Transverse colon (tissue), 4 donors: ENCODE measurements at places on chromosomes 3 and 15. TPM values are rescaled to one million over a fixed set of nuclear protein-coding genes. Genes with fewer than 3 reads are reported as not detected.

DNA sequence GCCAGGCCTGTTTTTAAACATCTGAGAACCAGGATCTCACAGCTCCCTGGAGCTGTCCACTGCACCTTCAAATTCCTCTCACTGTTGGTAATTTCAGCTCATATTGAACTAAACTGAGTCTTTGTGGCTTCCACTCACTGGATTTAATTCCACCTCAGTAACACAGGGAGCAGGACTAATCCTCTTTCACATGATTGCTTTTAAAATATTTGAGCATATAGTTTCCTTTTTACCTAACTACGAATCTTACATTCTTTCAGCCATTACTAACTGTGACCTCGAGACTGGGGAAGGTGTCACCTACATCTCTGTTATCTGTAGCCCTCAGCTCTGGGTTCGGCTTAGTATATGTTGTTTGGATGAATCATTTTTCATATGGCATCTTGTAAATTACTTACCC is 194.3 kb upstream of the C2CD4B start:
- H3K4me3 ChIP-seq, result no peak overlapping the region
- H3K27ac ChIP-seq, result no peak overlapping the region
- no peaks in the 10 kb centered on the region for H3K4me1 ChIP-seq
- no peaks in the 10 kb centered on the region for H3K27me3 ChIP-seq
- no peaks in the 10 kb centered on the region for H3K36me3 ChIP-seq

Gene KIF7
- total RNA-seq, result 6.7 TPM

- no peak overlapping the region for H3K4me3 ChIP-seq
- H3K27ac ChIP-seq, result peak overlapping the region; percentile 70
- H3K27me3 ChIP-seq, result no peaks in the 10 kb centered on the region
- H3K36me3 ChIP-seq, result no peaks in the 10 kb centered on the region
- peaks cover 33% of the 10 kb centered on the region for H3K4me1 ChIP-seq
Observed at GRCh38 chr3:123076496-123077418, 9.9 kb downstream of the PDIA5 start.

DNA sequence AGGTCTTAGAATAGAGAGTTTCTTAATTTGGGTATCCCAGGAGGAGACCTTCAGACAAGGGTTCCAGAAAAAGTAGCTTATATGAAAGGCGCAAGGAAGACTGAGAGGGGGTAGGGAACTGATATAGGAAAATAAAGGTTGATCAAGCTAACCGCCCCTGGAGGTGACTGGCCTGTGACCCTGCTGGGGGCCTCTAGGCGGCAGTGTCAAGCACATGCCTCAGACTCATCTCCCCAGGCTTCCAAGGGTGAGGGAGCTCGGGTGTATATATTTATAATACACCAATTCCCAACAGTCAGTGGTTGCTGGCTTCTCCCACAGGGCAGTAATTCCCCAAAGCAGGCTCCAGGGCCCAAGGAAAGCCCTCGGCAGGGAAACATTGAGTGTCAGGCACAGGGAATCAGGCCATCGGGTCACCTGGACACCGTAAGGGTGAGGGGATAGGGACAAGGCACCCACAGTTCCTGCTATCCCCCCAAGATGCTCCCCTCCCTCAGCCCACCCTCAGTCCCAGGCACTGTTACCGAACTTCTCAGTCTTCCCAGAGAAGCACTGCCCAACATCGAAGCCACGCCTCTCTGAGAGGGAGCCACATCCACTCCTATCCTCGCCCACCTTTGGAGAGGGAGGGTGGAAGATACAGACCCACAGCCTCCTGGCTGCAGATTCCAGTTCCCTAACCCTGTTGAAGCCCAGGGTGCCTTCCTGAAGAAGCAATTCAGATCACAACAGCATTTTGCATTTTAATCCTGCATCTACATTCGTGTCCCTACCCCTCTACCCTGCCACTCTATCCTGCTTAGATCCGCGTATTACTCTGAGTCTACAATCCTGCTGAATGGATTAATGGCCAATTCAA is 19.5 kb upstream of the CAV3 start:
- no peak overlapping the region for H3K4me3 ChIP-seq
- no peaks in the 10 kb centered on the region for H3K4me1 ChIP-seq
- no peak for DNase-seq
- H3K27ac ChIP-seq, result no peak overlapping the region
- H3K27me3 ChIP-seq, result no peaks in the 10 kb centered on the region

DNA sequence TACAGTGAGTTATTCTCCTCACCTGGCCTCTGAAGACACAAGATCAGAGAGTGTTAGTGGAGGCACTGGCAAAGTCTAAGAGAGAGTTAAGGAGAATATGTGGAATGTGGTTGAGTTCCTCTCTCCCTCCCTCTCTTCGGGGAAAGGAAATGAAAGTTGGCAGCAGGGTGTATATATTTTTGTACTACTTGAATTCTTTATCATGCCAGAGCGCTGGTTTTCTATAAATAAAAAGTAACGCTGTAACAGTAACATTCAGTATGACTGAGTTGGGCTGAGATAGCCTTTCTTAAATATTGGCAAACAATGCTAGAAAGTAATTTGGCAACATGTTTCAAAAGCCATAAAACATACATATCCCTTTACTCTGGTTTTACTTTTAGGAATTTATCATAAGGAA is 77.5 kb upstream of the TNFAIP8L3 start:
- H3K36me3 ChIP-seq, result no peaks in the 10 kb centered on the region
- DNase-seq, result no peak
- H3K27ac ChIP-seq, result no peak overlapping the region
- no peaks in the 10 kb centered on the region for H3K27me3 ChIP-seq
- no peak overlapping the region for H3K4me3 ChIP-seq

GRCh38 chr3:125069452-125069851 is 13.7 kb upstream of the HEG1 start:
- H3K27ac ChIP-seq, result no peak overlapping the region
- H3K4me3 ChIP-seq, result no peak overlapping the region
- H3K27me3 ChIP-seq, result no peaks in the 10 kb centered on the region
- H3K4me1 ChIP-seq, result no peaks in the 10 kb centered on the region
- no peak for DNase-seq

DNA sequence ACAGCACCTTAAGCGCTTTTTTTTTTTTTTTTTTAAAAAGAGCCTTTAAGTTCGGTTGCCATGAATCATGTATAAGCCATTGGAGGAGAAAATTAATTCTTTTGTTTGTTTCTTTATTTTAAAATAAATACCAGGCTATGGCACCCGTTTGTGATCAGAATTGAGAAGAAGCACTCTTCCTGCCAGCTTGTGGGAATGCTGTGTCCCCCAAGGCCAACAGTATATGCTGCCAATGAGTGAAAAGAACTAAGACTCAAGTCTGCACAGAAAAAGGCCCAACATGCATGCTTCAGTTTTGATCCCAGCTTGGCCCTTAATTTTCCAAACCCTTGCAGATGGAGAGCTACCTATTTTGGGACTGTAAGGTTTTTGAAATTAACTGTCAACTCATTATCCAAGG is 90.5 kb downstream of the LRRC3B start:
- H3K36me3 ChIP-seq, result no peaks in the 10 kb centered on the region
- no peak for DNase-seq
- H3K27ac ChIP-seq, result no peak overlapping the region
- no peaks in the 10 kb centered on the region for H3K4me1 ChIP-seq
- no peak overlapping the region for H3K4me3 ChIP-seq

- no peak for DNase-seq
- no peaks in the 10 kb centered on the region for H3K4me1 ChIP-seq
- no peak overlapping the region for H3K27ac ChIP-seq
- H3K4me3 ChIP-seq, result no peak overlapping the region
- H3K36me3 ChIP-seq, result no peaks in the 10 kb centered on the region
Observed at GRCh38 chr3:119313461-119313860, 19.3 kb downstream of the ARHGAP31 start.

Gene MME
- 0.82 TPM for total RNA-seq

DNA sequence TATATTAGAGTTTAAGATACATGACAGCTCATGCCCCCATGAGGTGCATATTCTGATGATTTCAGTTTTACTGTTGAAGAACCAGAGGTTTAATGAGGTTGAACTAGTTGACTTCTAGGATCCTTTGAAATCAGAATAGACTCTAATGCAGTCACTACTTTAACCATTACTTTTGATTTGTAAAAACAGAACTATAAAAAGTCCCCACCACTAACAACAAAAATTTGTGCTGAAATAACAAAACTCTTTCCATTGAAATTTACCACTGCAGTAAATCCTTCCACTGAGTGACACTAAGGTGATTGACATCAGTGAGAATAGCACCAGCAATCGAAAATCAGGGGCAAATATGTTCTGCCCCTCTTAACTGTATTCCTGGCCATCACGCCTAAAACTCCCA is 214.1 kb downstream of the SHQ1 start:
- no peaks in the 10 kb centered on the region for H3K4me1 ChIP-seq
- no peak overlapping the region for H3K4me3 ChIP-seq
- DNase-seq, result no peak
- no peaks in the 10 kb centered on the region for H3K27me3 ChIP-seq
- no peaks in the 10 kb centered on the region for H3K36me3 ChIP-seq
- H3K27ac ChIP-seq, result no peak overlapping the region

Gene ITPKA
- total RNA-seq, result 161 TPM

Gene FLNB
- 618 TPM for total RNA-seq

Gene TMEM207
- total RNA-seq, result not detected

GRCh38 chr15:101502572-101503295 is 13.2 kb upstream of the PCSK6 start:
- H3K27me3 ChIP-seq, result peaks cover 3% of the 10 kb centered on the region
- H3K4me3 ChIP-seq, result no peak overlapping the region
- DNase-seq, result no peak
- H3K36me3 ChIP-seq, result no peaks in the 10 kb centered on the region

DNA sequence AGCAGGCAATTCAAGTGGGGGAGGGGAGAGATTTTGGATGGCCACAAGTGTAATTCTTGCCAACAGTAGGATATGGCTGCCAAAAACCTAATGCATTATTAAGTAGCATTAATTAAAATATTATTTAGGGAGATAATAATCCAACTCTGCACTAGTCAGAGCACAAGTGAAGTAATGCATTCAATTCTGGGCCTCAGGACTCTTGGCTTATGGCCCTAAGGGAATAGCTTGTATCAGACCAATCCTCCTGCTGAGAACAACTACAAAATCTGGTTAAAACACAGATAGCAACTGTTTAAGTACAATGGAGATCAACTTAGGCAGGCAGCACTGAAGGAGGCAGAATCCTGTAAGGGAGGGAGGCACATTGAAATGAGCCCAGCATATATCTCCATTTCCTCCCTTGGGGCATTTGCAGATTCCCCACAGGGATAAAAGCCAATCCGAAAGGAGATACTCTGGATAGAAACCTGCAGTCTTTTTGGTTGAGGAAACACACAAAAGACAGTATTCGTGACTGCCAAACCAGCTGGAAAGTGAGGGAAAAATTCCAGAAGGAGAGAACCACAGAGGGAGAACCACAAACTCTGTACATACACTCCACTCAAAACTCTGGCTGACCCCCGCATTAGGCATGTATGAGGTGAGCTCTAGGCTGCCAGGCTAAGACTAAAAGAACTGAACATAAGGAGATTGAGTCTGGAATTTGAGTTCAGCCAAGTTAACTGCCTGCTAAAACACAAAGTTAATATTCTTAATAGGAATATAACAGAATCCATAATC is 57.4 kb downstream of the ETFA start:
- H3K4me1 ChIP-seq, result no peaks in the 10 kb centered on the region
- no peak overlapping the region for H3K4me3 ChIP-seq
- no peak overlapping the region for H3K27ac ChIP-seq

DNA sequence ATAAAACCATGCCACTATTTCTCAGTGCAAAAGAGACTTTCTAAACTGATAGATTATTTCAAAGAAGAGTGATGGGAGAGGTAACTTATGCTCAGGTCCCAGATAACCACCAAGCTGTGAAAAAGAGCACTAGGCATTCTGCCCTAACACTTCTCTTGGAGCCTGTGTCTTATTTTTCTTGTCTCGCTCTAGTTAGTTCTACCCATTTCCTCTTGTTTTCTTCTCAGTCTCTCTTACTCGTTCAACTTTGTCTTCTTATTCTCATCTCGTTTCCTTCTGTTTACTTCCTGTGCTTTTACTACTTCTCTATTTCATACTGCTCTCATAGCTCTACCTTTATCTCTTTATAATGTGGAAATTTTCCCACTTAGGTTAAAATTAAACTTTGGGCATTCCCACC is 91.8 kb upstream of the CGNL1 start:
- no peaks in the 10 kb centered on the region for H3K4me1 ChIP-seq
- no peak for DNase-seq
- peaks cover 11% of the 10 kb centered on the region for H3K36me3 ChIP-seq

DNA sequence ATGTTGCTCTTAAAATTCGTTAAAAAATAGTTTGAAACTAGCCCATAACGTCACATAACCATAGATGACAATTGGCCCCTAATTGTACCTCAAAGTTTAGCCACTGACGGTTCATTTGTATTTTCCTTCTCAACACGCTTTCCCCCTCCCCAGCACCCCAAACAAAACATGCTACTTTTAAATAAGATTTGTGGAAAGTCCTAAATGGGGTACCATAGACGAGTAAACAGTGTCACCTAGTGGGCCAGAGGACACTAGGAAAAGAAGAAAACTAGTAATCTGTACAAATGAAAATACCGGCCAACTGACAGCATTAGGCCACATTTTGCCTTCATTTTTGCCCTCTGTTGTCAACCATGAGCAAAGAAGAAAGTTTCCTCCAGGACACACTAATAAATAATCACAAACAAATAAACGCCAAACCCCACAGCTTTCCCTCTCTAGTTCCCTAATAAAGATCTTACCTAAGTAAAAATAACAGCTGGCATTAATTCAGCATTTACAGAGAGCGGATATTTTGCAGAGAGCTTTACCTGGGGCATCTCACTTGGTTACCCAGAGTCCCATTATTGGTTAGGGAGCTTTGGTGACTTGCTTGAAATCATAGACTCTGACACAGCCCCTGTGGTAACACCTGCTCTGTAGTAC is 175.1 kb upstream of the ATP11B start:
- H3K4me1 ChIP-seq, result no peaks in the 10 kb centered on the region
- DNase-seq, result no peak
- H3K27ac ChIP-seq, result no peak overlapping the region
- no peaks in the 10 kb centered on the region for H3K27me3 ChIP-seq

Gene MAPK6
- total RNA-seq, result 69.4 TPM

Gene PLA2G4E
- total RNA-seq, result not detected

DNA sequence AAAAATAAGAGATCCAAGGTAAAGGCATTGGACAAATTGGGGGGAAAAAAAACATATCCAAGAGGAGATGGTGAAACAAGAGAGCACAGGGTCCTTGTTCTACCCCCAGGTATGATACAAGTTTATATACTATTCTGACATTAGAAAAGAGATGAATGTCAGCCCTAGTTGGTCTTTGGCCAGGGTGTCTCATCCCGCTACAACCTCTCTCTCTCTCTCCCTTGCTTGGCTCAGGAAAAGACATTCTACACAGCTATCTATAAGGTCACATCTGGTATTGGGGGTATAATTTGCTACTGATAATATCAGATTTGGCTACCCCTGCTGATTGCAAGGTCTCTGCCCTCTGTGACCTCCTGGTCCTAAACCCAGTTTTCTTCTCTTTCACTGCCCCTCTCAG is 117.2 kb downstream of the GOLIM4 start:
- H3K4me3 ChIP-seq, result no peak overlapping the region
- peaks cover 14% of the 10 kb centered on the region for H3K4me1 ChIP-seq
- H3K27me3 ChIP-seq, result no peaks in the 10 kb centered on the region
- no peaks in the 10 kb centered on the region for H3K36me3 ChIP-seq
- H3K27ac ChIP-seq, result peak overlapping the region; percentile 67
- no peak for DNase-seq

GRCh38 chr3:111577113-111577512 is 18.0 kb downstream of the ZBED2 start:
- H3K4me3 ChIP-seq, result no peak overlapping the region
- H3K4me1 ChIP-seq, result no peaks in the 10 kb centered on the region
- no peak for DNase-seq
- H3K27me3 ChIP-seq, result no peaks in the 10 kb centered on the region
- no peak overlapping the region for H3K27ac ChIP-seq
- no peaks in the 10 kb centered on the region for H3K36me3 ChIP-seq

GRCh38 chr3:8283193-8283592 is 218.4 kb upstream of the LMCD1 start:
- DNase-seq, result no peak
- H3K36me3 ChIP-seq, result no peaks in the 10 kb centered on the region
- no peak overlapping the region for H3K27ac ChIP-seq
- H3K4me3 ChIP-seq, result no peak overlapping the region
- H3K27me3 ChIP-seq, result no peaks in the 10 kb centered on the region
